ENCODE measurements at places on chromosomes 1 and 21. TPM values are rescaled to one million over a fixed set of nuclear protein-coding genes. Genes with fewer than 3 reads are reported as not detected.

DNA sequence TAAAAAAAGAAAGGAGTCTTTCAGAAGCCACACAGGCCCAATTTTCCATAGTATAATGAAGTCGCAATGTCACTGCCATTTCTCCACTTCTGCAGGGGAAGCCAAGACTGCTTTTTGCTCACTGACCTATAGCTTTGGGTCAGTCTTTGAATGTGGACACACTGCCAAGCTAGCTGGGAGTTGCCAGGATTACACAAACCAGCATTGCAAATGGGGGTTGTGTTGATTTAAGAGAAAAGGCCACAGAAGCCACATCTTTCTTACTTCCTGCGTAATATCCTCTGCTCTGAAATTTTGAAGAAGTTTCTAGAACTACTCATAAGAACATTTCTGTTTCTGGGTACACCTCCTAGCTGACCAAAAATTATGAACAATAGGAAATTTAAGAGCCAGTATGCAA, 45.8 kb upstream of the SAMSN1 start:
- DNase-seq: peak; percentile 62

The SLC50A1 gene
- 20.8 TPM for total RNA-seq

The ARHGAP30 gene
- total RNA-seq: 13.7 TPM

DNA sequence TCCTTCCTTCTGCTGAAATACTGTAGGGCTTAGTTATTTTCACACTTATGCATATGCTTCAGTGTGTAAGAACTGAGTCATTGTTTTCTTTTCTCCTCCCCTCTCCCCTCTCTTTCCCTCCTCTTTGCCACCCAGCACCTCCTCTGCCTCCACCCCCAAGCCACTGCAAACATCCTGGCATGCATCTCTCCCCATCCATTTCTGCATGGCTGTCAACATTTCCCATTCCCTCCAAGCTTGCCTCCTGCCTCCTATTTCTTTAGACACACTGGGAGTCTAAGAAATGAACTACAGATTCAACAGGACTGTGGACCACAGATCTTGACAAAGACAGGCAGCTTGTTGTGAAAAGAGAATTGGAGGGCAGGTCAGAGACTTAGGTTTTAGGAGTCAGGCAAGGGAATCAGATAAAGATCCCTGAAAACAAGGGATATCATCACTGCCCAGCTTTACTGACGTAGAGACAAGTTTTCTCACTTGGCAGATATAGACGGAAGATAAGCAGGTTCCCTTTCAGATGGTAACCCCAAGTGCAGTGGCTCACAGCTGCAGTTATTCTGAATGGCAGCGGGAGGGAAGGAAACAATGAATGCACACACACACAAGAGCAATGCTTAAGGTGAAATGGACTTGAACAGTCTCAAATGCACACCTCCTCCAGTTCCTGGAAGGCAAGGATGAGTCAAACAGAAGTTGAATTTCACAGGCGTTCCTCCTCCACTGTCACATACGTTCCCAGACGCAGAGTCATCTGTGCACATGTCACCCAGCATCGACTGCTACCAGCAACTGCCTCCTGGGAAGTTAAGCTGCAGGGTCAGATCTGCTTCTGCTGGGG, 56.1 kb downstream of the HIVEP3 start:
- no peak for DNase-seq

All from sciatic nerve (tissue), 2 donors.